ENCODE measurements at places on chromosomes 3 and 15.

DNA sequence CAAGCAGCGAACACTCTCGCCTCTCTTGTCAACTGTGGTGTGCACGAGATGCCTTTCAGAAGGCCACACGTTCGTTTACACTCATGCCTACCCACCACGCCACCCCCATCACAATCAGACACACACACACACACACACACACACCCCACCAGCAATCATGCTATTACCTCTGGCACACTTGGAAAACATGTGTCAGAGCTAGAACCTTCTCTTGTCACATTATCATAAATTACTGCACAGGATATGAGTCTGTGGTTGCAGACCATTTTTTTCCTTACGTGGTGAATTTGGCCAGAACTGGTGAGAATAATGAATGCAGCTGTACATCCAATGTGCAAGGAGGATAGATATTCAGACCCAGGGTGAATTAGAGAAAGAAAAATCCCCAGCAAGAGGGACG lies 52.4 kb downstream of the TRIM69 start:
- peak; percentile 19 for DNase-seq

- DNase-seq: no peak
Measured at GRCh38 chr3:124861041-124861440, 26.1 kb downstream of the ITGB5 start.

GRCh38 chr15:74815961-74816360 lies 3.3 kb downstream of the LMAN1L start:
- DNase-seq: no peak

GRCh38 chr3:172317984-172318383 lies 130.3 kb downstream of the GHSR start:
- no peak for DNase-seq

GRCh38 chr3:106421909-106422308 lies 553.1 kb upstream of the CBLB start:
- no peak for DNase-seq

GRCh38 chr3:160081958-160082533 lies 93.4 kb downstream of the IL12A start:
- no peak for DNase-seq

- DNase-seq: no peak
Measured at GRCh38 chr15:74036271-74037170, 42.0 kb downstream of the PML start.

DNA sequence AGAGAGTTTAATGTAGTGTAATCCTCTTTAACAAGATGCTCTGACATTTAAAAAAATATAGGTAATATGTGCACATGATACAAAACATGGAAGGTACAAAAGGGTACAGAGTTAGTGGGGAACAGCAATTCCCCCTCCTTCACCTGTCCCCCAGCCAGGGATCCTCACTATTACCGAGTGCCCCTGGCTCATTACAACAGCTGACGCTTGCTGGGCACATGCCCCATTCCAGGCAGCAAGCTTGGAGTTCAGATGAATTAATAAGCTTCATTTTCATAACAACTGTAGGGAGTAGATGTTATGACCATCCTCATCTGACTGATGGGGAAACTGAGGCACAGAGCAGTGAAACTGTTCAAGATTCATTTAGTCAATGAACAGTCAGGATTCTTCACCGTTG lies 41.2 kb downstream of the PCSK6 start:
- DNase-seq: no peak

Data from stimulated activated CD8-positive, alpha-beta memory T cell treated with anti-CD3 and anti-CD28 coated beads, Interleukin-7, amount 100 ng/mL, for 24 hours (primary cell).